Activated T-cell treated with anti-CD3 and anti-CD28 coated beads for 4 hours (primary cell): ENCODE measurements at places on chromosomes 2 and 18.

- DNase-seq: no peak
These were observed 1265.5 kb upstream of the ACVR2A start for GRCh38 chr2:146579147-146579930.

- DNase-seq: no peak
These were observed 29.2 kb downstream of the AGAP1 start for GRCh38 chr2:235523021-235523420.

DNA sequence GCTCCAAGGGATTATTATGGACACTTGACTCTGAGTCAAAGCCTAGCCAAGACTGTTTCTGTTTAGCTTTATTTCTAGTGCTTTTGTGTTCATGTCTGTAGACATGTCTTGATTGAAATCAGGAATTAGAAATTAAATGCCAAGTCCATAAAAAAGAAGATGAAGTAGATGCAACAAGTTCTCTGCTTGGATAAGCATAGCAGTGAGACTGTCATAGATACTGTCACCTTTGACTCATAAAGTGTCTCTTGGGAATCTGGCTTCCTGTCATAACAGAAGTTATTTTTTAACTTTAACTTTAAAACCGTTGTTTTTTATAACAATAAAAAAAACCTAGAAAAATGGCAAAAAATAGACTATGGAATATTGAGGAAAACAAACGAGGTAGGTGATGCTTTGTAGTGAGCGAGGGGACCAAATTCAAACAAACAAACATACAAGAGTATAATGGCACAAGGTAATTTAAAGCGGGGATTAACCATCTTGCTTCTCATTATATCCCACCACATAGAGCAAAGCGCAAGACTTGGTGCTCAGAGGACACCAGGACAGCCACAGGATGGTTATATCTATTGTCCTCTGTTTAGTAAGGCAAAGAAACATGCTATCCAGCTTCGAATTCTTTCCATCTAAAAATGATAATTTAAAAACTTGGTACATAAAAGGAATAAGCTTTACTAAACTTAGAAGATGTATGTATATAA, 64.6 kb downstream of the CD226 start:
- no peak for DNase-seq

DNA sequence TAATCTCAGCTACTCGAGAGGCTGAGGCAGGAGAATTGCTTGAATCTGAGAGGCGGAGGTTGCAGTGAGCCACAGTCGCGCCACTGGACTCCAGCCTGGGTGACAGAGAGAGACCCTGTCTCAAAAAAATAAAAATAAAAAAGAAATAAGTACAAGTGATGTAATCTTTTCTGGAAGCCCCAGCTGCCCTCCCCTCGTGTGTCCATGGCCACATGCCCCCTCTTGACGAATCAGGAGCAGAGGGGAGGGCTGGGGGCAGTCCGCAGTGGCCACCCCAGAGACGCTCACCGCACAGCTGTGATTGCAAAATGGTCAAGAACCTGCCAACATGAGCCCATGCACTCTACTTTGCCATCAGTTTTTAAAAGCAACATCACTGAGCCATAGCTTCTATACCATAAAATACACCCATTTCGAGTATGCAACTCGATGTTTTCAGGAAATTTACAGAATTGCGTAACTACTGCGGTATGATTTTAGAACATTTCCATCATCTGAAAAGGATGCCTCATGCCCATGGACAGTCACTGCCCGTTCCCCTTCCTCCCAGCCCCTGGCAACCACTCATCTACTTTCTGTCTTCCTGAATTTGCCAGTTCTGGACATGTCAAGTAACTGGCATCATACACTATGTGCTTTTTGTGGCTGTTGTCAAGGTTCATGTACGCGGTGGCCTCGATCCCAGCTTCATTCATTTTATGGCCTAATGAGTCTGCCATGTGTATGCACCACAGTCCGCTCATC, 88.1 kb downstream of the NDUFA10 start:
- DNase-seq: no peak

- DNase-seq: no peak
These were observed 2.8 kb downstream of the TRPM8 start for GRCh38 chr2:233919938-233920337.

GRCh38 chr2:19632403-19632991, 269.3 kb downstream of the TTC32 start:
- no peak for DNase-seq

GRCh38 chr2:85583667-85584353, 421 bp upstream of the VAMP5 start:
- DNase-seq: no peak

- DNase-seq: no peak
These were observed 212.0 kb downstream of the TNS1 start for GRCh38 chr2:217790681-217791392.

DNA sequence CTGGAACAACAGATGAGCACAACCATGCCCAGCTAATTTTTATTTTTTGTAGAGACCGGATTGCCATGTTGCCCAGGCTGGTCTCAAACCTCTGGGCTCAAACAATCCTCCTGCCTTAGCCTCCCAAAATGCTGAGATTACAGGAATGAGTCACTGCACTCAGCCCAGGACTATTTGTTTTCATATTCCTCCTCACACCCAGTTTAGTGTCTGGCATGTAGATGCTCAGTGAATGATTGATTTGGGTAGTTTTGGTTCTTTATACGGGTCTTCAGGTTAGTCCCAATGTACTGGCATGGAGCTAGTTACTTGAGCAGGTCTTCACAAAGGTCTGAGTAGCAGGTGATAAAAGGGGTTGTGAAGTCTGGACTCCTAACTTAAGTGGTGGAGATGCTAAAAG, 6.2 kb downstream of the EIF2B4 start:
- no peak for DNase-seq
